ENCODE measurements at places on chromosomes 3 and 15. TPM values are rescaled to one million over a fixed set of nuclear protein-coding genes. Genes with fewer than 3 reads are reported as not detected.

The IGSF11 gene
- total RNA-seq: 13.7 TPM

- no peak for DNase-seq
- H3K4me1 ChIP-seq: no peaks in the 10 kb centered on the region
- no peaks in the 10 kb centered on the region for H3K27me3 ChIP-seq
- no peak overlapping the region for H3K4me3 ChIP-seq
Observed at GRCh38 chr15:39454189-39454986, 126.5 kb upstream of the THBS1 start.

The NOX5 gene
- 0.66 TPM for total RNA-seq

The NCBP2 gene
- 54.3 TPM for total RNA-seq

The MYZAP gene
- 247 TPM for total RNA-seq

The TM2D3 gene
- total RNA-seq: 37.9 TPM

DNA sequence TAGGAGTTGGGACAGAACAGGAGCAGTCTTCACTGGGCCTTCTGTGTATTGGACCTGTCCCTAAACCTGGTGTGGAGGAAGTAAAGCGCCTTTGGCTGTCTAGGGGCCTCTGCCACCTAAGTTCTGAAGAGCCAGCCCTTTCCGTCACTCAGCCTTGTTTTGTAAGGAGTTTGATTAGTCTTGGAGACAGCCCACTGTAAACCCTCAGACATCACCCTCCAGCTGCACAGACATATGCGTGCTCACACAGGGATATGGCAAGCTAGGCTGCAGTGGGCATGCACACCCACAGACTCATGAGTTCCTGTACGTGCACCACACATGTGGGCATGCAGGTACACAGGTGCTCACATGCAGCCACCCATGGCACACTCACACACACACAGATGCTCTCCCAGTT is 5.2 kb downstream of the PRKCD start:
- H3K27ac ChIP-seq: peak overlapping the region; percentile 40
- H3K27me3 ChIP-seq: no peaks in the 10 kb centered on the region
- H3K4me1 ChIP-seq: peaks cover 52% of the 10 kb centered on the region
- DNase-seq: no peak

GRCh38 chr15:87582169-87582568 is 674.4 kb downstream of the NTRK3 start:
- no peak overlapping the region for H3K27ac ChIP-seq
- no peaks in the 10 kb centered on the region for H3K27me3 ChIP-seq
- H3K4me3 ChIP-seq: no peak overlapping the region
- DNase-seq: no peak

GRCh38 chr15:26848498-26848897 is 18.4 kb upstream of the GABRA5 start:
- H3K4me1 ChIP-seq: no peaks in the 10 kb centered on the region
- H3K36me3 ChIP-seq: no peaks in the 10 kb centered on the region
- no peak overlapping the region for H3K27ac ChIP-seq
- DNase-seq: no peak

DNA sequence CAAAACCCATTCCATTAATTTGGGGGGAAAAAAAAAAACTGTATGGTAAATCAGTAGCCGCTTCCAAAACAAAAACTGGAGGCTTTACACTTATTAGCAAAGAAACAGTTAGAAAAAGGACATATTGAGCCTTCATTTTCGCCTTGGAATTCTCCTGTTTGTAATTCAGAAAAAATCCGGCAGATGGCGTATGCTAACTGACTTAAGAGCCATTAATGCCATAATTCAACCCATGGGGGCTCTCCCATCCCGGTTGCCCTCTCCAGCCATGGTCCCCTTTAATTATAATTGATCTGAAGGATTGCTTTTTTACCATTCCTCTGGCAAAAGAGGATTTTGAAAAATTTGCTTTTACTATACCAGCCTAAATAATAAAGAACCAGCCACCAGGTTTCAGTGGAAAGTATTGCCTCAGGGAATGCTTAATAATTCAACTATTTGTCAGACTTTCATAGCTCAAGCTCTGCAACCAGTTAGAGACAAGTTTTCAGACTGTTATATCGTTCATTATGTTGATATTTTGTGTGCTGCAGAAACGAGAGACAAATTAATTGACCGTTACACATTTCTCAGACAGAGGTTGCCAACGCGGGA is 9.4 kb upstream of the RPL24 start:
- no peak overlapping the region for H3K4me3 ChIP-seq
- peaks cover 10% of the 10 kb centered on the region for H3K4me1 ChIP-seq
- H3K27me3 ChIP-seq: no peaks in the 10 kb centered on the region
- no peak overlapping the region for H3K27ac ChIP-seq
- no peaks in the 10 kb centered on the region for H3K36me3 ChIP-seq

- no peaks in the 10 kb centered on the region for H3K27me3 ChIP-seq
- no peak overlapping the region for H3K4me3 ChIP-seq
- no peak overlapping the region for H3K27ac ChIP-seq
- H3K4me1 ChIP-seq: no peaks in the 10 kb centered on the region
- H3K36me3 ChIP-seq: no peaks in the 10 kb centered on the region
- DNase-seq: no peak
Observed at GRCh38 chr3:134428401-134428800, 54.2 kb upstream of the AMOTL2 start.

The HYAL1 gene
- 15.6 TPM for total RNA-seq

The TGM4 gene
- not detected for total RNA-seq

DNA sequence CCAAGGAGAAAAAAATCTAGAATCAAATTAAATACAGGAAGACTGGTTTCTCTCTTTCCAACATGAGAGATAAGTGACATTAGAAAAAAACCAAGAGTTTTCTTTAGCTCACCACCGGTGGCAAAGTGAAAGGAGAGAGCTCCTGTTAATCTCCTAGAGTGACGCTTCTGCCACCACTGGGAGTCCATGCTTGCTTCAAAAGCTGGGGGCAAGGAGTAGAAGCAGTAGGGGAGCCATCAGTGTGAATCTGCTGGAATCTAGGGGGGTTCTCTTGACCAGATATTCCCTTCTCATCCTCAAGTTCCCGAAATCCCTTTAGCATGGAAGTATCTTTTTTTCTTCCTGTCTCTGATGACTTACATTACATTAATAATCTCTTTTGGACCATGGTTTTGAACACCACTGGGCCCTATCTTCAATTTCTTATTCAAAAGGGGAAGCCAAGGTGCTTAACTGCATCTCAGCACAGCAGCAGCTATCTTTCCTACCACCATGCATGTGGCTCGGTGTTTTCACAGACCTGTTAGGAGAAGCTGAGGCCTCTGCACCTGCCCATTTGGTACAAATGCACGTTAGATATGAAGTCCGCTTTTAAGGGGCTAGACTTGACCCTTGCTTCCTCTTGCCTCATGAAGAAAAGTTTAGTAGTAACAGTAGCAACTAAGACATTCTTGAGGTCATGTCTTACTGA is 6.6 kb upstream of the ICE2 start:
- no peak overlapping the region for H3K4me3 ChIP-seq
- no peak overlapping the region for H3K27ac ChIP-seq
- no peak for DNase-seq
- H3K4me1 ChIP-seq: no peaks in the 10 kb centered on the region

GRCh38 chr3:188421151-188421821 is 267.3 kb downstream of the LPP start:
- H3K27ac ChIP-seq: peak overlapping the region; percentile 23
- DNase-seq: no peak
- H3K36me3 ChIP-seq: no peaks in the 10 kb centered on the region
- no peaks in the 10 kb centered on the region for H3K27me3 ChIP-seq
- no peak overlapping the region for H3K4me3 ChIP-seq

DNA sequence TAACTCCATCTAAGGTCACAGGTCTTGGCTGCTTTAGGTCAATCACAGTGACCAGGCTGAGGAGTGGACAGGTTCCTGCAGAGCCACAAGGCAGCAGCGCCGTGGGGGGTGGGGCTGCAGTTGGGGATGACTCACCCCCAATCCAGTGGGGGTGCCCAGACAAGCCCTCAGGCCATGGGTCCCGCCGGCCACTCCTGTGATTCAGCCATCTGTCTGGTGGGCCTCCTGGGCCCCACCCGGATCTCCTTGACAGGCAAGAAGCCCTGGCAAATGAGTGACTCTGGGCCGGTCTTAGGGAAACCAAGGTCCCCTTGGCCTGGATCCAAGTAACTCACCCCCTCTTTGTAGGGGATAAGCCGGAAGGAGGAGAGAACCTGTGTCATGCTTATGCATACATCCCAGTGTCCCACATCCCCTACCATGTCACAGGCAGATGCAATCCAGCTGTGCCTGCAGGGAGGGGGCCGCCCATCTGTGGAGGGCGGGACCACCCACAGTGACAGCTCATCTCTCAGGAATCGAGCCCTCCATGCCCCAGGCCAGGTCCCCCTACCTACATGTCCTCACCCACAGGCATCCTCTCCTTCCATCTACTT is 495 bp upstream of the COL7A1 start:
- peaks cover 34% of the 10 kb centered on the region for H3K36me3 ChIP-seq
- H3K4me3 ChIP-seq: peak overlapping the region; percentile 54
- H3K27me3 ChIP-seq: peaks cover 38% of the 10 kb centered on the region
- DNase-seq: no peak
- peaks cover 50% of the 10 kb centered on the region for H3K4me1 ChIP-seq

DNA sequence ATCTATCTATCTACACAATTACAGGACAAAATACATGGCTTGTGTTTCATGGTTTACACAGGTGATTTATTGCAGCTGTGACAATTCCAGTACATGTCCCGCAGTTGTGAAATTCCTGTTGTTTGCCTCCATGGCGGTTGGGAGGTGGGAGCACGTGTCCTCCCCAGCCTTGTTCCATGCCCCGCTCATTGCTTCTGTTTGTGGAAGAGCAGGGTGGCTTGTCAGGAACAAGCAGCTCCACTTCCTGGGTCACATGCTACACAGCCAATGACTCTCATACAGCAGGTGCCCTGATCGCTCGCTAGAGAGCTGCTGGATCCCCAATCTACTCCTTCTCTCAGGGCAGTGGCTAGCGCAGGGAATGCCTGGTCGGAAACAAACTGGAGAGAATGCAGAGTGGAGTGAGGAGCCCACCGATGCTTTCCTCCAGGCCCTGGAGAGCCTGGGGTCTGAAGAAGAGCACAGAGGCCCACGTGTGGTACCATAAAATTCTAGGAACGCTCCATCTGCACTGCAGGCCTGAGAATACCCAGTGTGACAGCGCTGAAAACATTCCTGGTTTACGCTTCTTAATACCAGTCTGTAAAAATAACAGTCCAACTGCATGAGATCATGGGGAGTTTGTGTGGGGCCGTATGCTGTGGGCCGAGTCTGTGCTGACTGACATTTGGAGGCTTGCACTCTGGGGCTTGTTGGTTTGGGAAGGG is 270.6 kb upstream of the RGMA start:
- H3K4me1 ChIP-seq: no peaks in the 10 kb centered on the region
- H3K27ac ChIP-seq: no peak overlapping the region
- no peak for DNase-seq

The U2SURP gene
- 40.6 TPM for total RNA-seq

The ECE2 gene
- 0.66 TPM for total RNA-seq

The DVL3 gene
- total RNA-seq: 119 TPM

DNA sequence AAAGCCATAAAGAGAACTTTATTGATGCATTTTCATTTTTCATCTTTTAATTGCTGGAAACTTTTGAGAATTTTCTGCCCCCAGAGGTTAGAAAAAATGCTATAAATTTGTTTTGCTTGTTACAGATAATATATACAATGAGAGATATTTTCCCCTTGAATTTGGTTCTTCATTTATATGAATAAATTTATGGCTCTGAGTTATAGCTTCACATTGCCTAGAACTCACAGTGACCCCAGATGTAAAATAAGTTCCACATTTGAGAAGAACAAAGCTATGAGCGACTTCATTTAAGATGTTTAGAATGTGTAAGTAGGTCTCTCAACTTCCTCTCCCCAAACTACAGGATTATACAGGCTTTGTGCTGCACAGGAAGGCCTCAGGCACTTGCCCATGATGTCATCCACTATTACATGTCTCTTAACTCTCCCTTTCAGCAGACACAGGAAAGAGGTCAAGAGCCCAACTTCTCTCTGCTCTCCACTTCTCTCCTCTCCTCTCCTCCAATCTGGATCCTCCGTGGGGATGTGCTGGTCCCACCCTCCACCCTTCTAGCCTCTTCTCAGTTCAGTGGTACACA is 92.8 kb downstream of the DUT start:
- no peak for DNase-seq
- H3K4me3 ChIP-seq: no peak overlapping the region
- no peaks in the 10 kb centered on the region for H3K4me1 ChIP-seq
- H3K36me3 ChIP-seq: peaks cover 96% of the 10 kb centered on the region
- no peak overlapping the region for H3K27ac ChIP-seq

DNA sequence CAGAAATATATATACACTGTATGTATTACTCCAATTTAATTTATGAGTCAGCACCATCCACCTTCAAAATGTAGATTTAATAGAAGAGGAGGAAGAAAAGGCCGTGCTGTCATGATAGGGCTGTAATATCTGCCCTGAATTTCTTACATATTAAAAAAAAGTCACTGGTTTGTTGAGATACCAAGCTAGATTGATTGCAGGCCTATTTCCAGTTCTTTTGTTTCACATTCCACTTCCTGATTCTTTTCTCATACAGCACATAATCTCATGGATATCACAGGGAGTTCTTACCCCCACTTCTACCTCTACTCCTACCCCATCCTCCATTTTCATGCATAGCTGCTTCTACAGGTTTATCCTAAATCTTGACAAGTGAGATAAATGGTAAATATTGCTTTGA is 290.3 kb downstream of the ZBTB20 start:
- no peak overlapping the region for H3K27ac ChIP-seq
- peaks cover 1% of the 10 kb centered on the region for H3K4me1 ChIP-seq
- no peaks in the 10 kb centered on the region for H3K36me3 ChIP-seq
- H3K27me3 ChIP-seq: no peaks in the 10 kb centered on the region
- H3K4me3 ChIP-seq: no peak overlapping the region

GRCh38 chr15:63051156-63052066 is 8.9 kb downstream of the TPM1 start:
- H3K4me3 ChIP-seq: peak overlapping the region; percentile 91
- H3K27me3 ChIP-seq: no peaks in the 10 kb centered on the region
- peak overlapping the region; percentile 93 for H3K27ac ChIP-seq
- peaks cover 66% of the 10 kb centered on the region for H3K4me1 ChIP-seq
- H3K36me3 ChIP-seq: no peaks in the 10 kb centered on the region

- no peak overlapping the region for H3K27ac ChIP-seq
- no peaks in the 10 kb centered on the region for H3K36me3 ChIP-seq
- H3K4me3 ChIP-seq: no peak overlapping the region
- no peak for DNase-seq
- no peaks in the 10 kb centered on the region for H3K27me3 ChIP-seq
Observed at GRCh38 chr3:197186887-197187588, 111.4 kb downstream of the DLG1 start.

GRCh38 chr15:70383856-70384255 is 286.1 kb upstream of the TLE3 start:
- no peaks in the 10 kb centered on the region for H3K36me3 ChIP-seq
- peak; percentile 85 for DNase-seq
- no peaks in the 10 kb centered on the region for H3K4me1 ChIP-seq
- no peaks in the 10 kb centered on the region for H3K27me3 ChIP-seq
- H3K27ac ChIP-seq: no peak overlapping the region
- H3K4me3 ChIP-seq: no peak overlapping the region

GRCh38 chr3:195240939-195241338 is 30.0 kb downstream of the XXYLT1 start:
- H3K27me3 ChIP-seq: no peaks in the 10 kb centered on the region
- peaks cover 6% of the 10 kb centered on the region for H3K36me3 ChIP-seq
- peak; percentile 53 for DNase-seq
- no peak overlapping the region for H3K4me3 ChIP-seq

All from esophagus muscularis mucosa (tissue), 4 donors.